ENCODE measurements at places on chromosomes 11 and 22.

DNA sequence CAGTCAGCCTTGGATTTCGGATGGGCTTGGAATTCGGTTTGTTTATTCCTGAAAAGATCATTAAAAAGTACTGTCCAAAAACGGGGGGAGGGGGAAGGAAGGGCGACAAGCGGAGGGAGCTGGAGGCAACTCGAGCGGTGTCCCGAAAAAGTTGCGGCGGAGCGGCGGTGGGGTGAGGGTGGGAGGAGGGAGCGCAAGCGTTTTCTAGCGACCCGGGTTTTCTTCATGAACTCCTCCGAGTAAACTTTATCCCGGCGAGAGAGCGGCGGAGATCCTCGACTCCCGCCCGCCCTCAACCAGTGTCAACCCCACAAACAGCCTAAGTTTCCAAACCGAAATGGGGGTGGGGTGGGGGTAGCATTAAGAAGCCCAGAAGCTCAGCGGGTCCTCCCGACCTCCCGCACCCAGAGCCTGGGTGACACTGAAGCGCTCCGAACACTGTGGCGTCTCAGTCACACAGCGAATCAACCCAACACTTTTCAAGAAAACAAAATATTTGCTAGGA lies 133.0 kb upstream of the C11orf58 start:
- DNase-seq, result no peak

- no peak for DNase-seq
These were observed 1059.7 kb downstream of the OPCML start for GRCh38 chr11:132472411-132473172.

- no peak for DNase-seq
These were observed 96.9 kb upstream of the RTL6 start for GRCh38 chr22:44594951-44595350.

DNA sequence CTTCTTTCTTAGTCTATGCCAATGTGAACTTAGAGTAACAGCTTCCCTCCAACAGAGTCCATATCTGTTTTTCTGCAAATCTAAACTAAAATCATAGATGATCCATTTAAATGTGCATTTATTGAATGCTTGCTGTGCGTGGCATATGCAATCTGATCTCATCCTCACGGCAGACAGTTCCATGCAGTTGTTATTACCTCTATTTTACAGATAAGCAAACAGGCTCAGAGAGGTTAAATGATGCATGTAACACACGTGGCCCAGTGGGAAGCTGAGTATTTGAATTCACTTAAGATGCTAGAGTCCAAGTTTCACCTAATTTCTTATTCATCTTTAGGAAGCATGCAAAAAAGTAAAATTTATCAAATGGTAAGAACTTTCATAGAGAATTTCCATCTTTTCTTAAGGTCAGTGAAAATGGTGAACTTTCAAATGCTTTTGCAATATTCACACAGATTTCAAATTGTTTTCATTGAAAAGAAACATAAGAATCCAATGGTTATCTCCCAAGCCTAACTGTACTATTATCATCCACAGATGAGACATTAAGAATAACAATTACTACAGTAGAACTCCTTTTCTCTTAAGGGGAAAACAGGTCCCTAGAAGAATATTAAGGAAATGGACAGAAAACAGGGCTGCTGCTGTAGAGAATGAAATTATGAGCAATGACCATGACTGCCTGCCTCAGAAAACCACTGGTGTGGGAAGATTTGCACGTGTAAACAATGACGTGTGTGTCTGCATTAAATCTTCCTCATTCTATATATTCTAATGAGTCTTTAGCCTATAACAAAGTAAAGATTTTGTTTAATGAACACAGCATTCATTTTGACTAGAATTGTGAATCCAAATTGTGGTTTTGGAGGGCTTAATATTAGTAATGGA lies 1171.3 kb downstream of the LRRC4C start:
- no peak for DNase-seq

DNA sequence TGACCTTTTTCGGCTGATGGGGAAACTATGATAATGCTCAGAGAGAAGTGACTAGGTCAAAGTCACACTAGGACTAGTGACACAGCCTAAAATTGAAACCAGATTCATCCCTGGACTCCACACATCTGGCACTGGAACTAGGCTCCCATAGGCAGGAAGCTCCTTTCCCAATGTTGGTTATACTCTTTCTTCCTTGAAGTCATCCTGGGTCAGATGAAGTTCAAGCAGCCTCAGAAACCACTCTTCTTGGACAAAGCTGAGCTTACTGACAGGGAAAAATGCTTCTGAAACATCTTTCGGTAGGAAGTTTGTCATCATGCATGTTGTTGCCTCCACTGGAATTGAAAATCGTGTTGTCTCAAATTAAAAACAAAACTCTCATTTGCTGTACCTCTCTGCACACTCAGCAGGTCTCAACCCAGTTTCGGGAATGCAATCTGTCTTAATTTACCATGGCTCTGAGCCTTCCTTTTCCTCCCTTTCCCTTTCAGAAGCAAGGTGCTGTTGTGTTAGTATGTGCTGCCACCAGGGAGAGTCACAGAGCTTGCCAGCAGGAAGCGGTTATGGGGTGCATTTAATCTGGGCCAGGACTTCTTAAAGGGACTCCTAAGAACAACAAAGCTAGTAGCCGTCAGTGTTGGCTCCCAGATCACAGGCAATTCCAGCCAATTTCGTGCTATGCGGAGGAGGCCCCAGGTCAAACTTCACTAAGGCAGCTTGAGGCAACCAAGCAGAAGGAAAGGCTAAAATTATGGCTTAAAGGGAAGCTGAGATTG lies 384.8 kb downstream of the TENM4 start:
- DNase-seq, result no peak

DNA sequence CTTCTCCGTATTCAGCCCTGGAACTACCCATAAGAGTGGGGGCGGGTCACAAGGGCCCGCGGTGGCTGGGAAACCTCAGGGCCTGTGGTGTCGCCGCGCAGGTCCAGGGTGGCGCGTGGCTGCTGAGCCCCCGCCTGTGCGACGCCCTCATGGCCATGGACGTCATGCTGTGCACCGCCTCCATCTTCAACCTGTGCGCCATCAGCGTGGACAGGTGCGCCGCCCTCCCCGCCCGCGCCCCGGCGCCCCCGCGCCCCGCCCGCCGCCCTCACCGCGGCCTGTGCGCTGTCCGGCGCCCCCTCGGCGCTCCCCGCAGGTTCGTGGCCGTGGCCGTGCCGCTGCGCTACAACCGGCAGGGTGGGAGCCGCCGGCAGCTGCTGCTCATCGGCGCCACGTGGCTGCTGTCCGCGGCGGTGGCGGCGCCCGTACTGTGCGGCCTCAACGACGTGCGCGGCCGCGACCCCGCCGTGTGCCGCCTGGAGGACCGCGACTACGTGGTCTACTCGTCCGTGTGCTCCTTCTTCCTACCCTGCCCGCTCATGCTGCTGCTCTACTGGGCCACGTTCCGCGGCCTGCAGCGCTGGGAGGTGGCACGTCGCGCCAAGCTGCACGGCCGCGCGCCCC lies 2.4 kb downstream of the DRD4 start:
- no peak for DNase-seq

DNA sequence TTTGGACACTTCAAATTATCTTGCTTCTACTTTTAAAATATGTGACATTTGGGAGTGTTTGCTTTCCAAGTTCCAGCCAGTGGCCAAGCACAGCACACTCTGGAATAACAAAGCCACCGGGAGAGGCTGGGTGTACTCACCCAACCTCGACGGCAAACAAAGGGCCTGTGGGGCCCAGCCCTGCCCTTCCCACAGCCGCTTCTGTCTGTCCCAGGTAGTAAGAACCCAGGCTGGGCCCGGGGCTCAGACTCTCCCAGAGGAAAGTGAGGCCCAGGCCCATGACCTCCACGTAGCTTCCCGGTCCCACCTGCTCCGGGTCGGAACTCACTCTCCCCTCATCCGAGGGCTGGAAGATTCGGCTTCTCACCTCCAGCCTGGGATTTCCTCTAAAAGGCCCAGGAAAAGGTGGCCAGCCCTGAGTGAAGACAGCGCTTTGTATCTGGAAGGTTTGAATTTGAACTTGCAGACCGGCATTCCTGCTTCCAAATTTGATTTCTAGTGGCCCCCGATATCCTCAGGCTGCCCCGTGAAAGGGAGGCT lies 93.5 kb downstream of the CELSR1 start:
- no peak for DNase-seq

GRCh38 chr11:11569936-11570491 lies 51.8 kb downstream of the GALNT18 start:
- DNase-seq, result no peak

- DNase-seq, result no peak
These were observed 852.6 kb upstream of the RAG2 start for GRCh38 chr11:37450613-37451012.

DNA sequence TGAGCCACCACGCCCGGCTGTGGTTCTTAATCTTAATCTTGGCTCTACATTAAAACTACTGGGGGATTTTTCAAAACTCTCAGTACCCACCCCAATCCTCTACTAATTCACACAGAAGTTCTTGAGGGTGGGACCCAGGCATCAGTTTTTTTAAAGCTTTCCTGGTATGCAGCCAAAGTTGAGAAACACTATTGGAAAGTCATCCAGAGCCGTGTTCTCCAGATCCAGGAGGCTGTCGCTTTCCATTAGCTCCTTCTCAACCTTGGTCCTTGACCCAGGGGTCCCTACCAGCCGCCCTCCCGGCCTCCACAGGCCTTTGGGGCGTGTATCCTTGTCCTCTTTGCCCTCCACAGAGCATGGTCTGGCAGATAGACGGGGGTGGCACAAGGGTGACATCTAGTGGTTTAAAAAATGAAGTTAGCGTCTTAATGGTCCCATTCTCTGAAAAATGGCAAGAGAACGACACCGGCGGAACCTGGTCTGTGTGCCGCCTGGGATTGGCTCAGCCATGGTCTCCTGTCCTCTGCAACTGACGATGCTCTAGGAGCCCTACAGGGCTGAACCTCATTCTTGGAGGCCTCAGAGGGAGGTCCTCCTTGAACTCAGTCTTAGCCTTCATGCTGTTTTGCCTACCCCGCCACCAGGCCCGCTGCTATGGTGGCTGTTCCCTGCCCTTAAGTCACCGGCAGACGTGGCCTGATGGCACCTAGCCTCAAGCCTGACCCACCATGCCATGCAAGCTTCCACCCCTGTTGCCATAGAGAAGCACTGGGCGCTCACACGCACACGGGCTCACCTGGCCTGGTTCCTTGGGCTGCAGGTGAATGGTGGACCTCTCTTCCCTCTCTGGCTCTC lies 152.0 kb upstream of the SYN3 start:
- no peak for DNase-seq

GRCh38 chr11:68149417-68149816 lies 28.2 kb upstream of the CHKA start:
- DNase-seq, result no peak

DNA sequence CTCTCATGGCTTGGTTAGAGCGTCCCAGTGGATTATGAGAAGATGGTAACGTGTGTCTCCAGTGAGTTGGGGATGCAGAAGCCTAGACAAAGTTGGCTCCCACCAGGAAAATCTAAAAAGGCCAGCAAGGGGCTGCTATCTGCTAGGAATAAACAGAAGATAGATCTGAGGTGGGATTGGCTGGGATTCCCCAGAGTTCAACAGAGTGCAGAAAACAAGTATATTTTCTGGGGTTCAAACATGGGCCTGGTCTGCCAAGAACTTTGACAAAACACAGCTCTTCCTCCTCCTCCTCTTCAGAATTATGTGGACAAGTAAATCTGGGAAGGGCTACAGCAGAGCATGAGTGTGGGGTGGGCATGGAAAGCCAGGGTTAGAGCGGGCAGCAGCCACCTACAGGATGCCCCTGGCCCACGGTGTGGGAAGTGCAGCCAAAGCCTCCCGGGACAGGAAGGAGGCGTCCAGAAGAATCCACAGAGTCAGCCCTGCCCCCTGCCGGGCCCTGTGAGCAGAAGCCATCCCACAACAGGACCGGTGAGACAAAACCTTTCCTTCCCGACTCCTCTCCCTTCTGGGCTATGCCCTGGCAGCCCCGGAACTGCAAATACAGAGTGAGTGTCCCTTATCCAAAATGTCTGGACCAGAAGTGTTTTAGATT lies 67.1 kb downstream of the CD82 start:
- DNase-seq, result no peak

DNA sequence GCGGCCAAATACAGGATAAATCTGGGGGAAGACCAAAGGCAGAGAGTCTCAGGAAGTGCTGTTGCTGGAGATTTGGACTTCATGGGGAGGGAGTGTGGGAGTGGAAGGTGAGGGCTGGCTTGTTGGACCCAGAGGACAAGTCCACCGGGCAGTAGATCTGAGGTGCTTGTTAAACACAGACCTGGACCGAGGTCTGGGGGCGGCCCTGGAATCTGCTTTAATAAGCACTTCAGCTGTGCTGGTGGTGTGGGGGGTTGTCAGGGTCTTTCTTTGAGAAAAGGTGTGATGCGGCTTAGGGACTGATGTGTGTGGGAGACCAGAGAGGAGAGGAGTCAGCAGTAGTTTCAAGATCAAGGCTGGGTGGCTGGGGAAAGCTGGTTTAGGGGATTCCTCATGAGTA lies 4.4 kb downstream of the TRMU start:
- DNase-seq, result no peak

DNA sequence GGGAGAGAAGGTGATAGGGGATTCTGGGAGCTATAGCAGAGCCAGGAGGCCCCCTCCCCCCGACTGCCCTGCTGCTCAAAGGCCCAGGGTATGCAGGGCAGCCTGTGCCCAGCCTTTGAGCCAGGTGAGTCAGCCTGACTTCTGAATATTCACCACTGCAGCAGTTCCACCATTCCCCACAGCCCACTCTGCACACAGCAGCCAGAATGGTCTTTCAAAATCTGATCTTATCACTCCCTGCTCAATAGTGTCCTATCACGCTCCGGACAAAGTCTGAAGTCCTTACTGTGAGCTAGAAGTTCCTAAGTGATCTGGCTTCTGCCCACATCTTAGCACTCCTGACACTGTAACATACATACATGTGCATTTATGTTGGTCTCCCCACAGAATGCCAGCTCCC lies 111.7 kb downstream of the BUD13 start:
- no peak for DNase-seq

DNA sequence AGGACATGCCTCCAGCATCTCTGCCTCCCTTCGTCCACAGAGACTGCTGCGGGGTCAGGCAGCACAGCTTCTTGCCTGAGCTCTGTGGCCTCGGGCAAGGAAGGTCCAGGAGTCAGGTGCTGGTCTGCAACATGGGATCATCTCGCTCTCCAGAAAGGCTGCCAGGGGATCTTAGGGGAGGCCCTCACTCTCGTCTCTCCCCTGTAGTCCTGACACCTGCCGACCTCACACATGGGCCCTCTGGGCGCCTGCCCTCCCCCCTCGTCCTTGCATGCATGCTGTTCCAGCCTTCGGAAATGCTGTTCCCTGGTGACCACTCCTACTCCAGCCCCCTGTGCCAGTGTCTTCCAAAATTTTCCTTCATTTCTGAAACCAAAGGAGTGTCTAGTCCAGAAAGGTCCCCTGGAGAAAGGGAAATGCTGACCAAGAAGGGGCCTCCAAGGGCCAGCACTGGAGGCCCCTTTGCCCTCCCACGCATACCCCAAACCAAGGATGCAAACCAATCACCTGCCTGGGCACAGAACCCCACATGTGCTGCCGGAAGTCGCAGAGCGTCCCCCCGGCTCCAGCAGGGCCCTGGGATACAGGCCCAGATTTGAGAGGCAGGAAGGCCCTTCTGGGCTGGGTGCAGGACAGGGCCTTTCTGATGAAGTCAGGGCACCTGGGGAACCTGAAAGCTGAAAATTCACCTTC lies 41.0 kb downstream of the IGF2 start:
- no peak for DNase-seq

- DNase-seq, result no peak
These were observed 13.5 kb upstream of the CCDC90B start for GRCh38 chr11:83299681-83300080.

- no peak for DNase-seq
These were observed 16.5 kb upstream of the NUCB2 start for GRCh38 chr11:17260020-17260419.

- no peak for DNase-seq
These were observed 19.5 kb upstream of the TCF20 start for GRCh38 chr22:42289671-42290541.

GRCh38 chr11:57230791-57231538 lies 6.1 kb downstream of the APLNR start:
- DNase-seq, result no peak

GRCh38 chr11:126174816-126175215 lies 36.6 kb downstream of the RPUSD4 start:
- DNase-seq, result no peak
